ENCODE measurements at places on chromosomes 3 and 15.

- H3K36me3 ChIP-seq, result no peaks in the 10 kb centered on the region
- no peaks in the 10 kb centered on the region for H3K4me1 ChIP-seq
- no peaks in the 10 kb centered on the region for H3K27me3 ChIP-seq
- H3K27ac ChIP-seq, result no peak overlapping the region
- no peak for DNase-seq
- no peak overlapping the region for H3K4me3 ChIP-seq
Observed at GRCh38 chr3:101292027-101292426, 28.3 kb downstream of the IMPG2 start.

DNA sequence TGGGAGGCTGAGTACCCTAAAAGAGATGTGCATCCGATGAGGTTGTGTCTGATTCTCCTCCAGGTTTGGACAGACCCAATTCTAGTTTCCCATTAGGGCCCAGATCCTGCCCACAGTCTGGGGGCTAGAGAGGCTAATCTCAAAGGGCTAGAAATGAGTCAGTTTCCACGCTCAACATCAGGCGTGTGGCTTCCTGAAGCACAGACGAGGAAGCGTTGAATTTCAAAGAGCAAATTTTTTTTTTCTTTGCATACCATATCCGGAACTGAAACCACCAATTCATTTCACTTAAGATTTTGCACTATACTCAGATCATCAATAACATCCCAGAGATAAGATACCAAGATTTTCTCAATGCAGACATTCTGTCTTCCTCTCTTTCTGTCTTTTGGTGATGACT lies 173.8 kb upstream of the BCL6 start:
- H3K36me3 ChIP-seq, result no peaks in the 10 kb centered on the region
- H3K4me3 ChIP-seq, result no peak overlapping the region
- H3K27ac ChIP-seq, result no peak overlapping the region
- no peak for DNase-seq

- no peak overlapping the region for H3K27ac ChIP-seq
- H3K36me3 ChIP-seq, result no peaks in the 10 kb centered on the region
- DNase-seq, result no peak
- no peaks in the 10 kb centered on the region for H3K4me1 ChIP-seq
- no peaks in the 10 kb centered on the region for H3K27me3 ChIP-seq
- no peak overlapping the region for H3K4me3 ChIP-seq
Observed at GRCh38 chr3:11140030-11140712, 14.1 kb upstream of the HRH1 start.

DNA sequence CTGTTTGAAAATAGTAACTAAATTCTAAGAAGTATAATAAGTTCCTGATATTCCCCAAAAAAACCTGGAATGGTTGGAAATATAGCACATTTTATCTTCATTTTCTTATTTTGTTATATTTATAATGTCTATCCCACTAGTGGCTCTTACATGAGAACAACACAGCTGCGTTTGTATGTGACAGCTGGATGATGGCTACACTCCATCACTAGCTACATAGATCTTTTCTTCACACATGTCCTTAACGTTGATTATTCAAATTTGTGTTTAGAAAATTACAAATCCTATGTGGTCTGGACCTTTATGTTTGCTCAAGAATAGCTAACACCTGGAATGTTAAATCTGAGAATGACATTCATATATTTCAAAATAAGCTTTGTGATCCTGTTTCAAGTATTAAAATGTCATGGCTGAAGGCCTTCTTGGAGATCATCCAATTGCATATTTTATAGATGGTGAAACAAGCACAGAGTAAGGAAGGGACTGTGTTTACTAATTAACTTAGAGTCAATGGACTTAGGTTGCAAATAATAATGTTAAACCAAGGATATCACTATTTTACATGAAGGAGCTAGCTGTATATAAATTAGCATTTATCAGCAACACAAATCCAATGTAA lies 60.8 kb downstream of the ATP13A5 start:
- H3K4me1 ChIP-seq, result no peaks in the 10 kb centered on the region
- no peak for DNase-seq
- no peak overlapping the region for H3K4me3 ChIP-seq
- H3K36me3 ChIP-seq, result no peaks in the 10 kb centered on the region
- no peak overlapping the region for H3K27ac ChIP-seq
- H3K27me3 ChIP-seq, result no peaks in the 10 kb centered on the region

- H3K27me3 ChIP-seq, result no peaks in the 10 kb centered on the region
- no peak for DNase-seq
- H3K27ac ChIP-seq, result no peak overlapping the region
- no peak overlapping the region for H3K4me3 ChIP-seq
- H3K4me1 ChIP-seq, result no peaks in the 10 kb centered on the region
- no peaks in the 10 kb centered on the region for H3K36me3 ChIP-seq
Observed at GRCh38 chr3:110710156-110710555, 361.5 kb upstream of the NECTIN3 start.

DNA sequence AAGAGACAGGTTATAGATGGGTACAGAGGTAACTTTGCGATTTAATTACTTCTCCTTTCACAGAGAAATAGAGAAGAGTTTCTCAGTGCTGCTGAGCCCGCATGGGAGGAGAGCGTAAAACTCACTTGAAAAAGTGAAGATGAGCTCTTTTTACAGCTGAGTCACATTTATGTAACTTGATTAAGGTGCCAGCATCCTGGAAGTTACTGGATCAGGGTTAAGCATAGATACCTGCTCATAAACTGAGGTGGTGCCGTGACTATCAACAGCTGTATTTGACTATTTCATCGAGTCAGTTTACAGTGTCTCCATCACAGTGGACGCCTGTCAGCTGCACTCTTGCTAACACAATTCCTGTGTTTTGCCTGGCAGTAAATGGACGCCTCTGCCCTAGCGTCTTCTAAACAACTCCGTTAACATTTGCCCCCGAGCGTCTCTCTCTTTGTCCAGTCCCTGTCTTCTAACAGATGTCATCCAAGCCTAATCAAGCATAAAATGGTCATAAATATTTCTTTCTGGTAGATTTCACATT lies 414.6 kb downstream of the FOXP1 start:
- no peaks in the 10 kb centered on the region for H3K4me1 ChIP-seq
- DNase-seq, result no peak
- H3K4me3 ChIP-seq, result no peak overlapping the region
- H3K27me3 ChIP-seq, result no peaks in the 10 kb centered on the region
- H3K36me3 ChIP-seq, result no peaks in the 10 kb centered on the region

- no peak for DNase-seq
- H3K4me3 ChIP-seq, result no peak overlapping the region
- no peaks in the 10 kb centered on the region for H3K27me3 ChIP-seq
- no peaks in the 10 kb centered on the region for H3K4me1 ChIP-seq
Observed at GRCh38 chr3:102478160-102478559, 43.3 kb downstream of the ZPLD1 start.

- DNase-seq, result no peak
- no peaks in the 10 kb centered on the region for H3K36me3 ChIP-seq
- no peaks in the 10 kb centered on the region for H3K27me3 ChIP-seq
- H3K4me1 ChIP-seq, result peaks cover 3% of the 10 kb centered on the region
- no peak overlapping the region for H3K27ac ChIP-seq
Observed at GRCh38 chr3:156356537-156357363, 198.2 kb downstream of the SSR3 start.

- no peaks in the 10 kb centered on the region for H3K27me3 ChIP-seq
- DNase-seq, result no peak
- H3K4me3 ChIP-seq, result no peak overlapping the region
Observed at GRCh38 chr3:4547799-4548198, 54.7 kb downstream of the ITPR1 start.

- DNase-seq, result no peak
- no peaks in the 10 kb centered on the region for H3K27me3 ChIP-seq
- H3K4me3 ChIP-seq, result no peak overlapping the region
- H3K36me3 ChIP-seq, result no peaks in the 10 kb centered on the region
Observed at GRCh38 chr15:60315878-60316277, 81.9 kb downstream of the ANXA2 start.

- H3K4me1 ChIP-seq, result no peaks in the 10 kb centered on the region
- no peaks in the 10 kb centered on the region for H3K27me3 ChIP-seq
- no peak for DNase-seq
- no peak overlapping the region for H3K4me3 ChIP-seq
Observed at GRCh38 chr3:76198086-76198485, 412.7 kb upstream of the ZNF717 start.

DNA sequence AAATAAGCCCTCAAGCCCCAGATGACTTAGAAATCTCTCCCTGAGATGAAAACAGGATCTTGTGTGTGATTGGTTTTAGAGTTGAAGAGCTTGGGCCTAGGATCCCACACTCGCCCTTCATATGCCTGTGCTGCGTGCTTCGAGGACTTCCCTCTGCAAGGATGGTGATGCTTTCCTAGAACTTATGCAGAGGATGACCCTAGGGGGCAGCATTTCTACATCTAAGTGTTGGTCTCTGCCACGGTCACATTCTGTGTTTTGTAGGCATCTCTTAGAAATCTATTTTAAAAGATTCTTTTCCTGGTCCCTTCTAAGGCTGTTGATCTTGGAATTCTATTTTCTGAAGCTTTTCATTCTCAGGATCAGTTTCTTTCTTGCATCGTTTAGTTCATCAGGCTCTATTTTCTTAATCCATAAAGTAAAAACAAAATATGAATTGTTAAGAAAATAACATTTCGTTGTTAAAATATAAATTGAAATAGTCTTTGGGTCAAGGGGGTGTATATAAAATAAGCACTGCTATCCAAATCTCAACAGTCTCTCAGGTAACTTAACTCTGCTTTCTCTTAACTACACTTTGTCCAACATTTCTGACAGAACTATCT lies 45.7 kb downstream of the WDR76 start:
- no peak overlapping the region for H3K27ac ChIP-seq
- no peak overlapping the region for H3K4me3 ChIP-seq
- H3K4me1 ChIP-seq, result peaks cover 18% of the 10 kb centered on the region
- no peaks in the 10 kb centered on the region for H3K27me3 ChIP-seq
- DNase-seq, result peak; percentile 76
- peaks cover 48% of the 10 kb centered on the region for H3K36me3 ChIP-seq

DNA sequence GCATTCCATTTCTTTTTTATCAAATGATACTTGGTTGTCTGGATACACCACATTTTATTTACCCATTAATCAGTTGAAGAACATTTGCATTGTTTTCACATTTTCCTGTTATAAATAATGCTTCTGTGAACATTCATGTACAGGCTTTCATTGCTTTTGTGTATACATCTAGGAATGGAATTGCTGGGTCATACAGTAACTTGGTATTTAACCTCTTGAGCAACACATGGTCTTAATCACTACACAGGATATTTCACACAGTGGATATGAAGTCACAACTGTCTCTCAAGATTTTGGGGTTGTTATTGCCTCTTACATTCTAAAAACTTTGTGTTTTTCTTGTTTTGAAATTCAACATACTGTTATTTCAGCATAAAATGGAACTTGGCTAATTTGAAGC lies 48.2 kb downstream of the C3orf85 start:
- H3K27me3 ChIP-seq, result no peaks in the 10 kb centered on the region
- no peak for DNase-seq
- H3K27ac ChIP-seq, result no peak overlapping the region
- H3K4me1 ChIP-seq, result no peaks in the 10 kb centered on the region
- no peak overlapping the region for H3K4me3 ChIP-seq

- no peaks in the 10 kb centered on the region for H3K27me3 ChIP-seq
- H3K27ac ChIP-seq, result no peak overlapping the region
- peak; percentile 82 for DNase-seq
- no peaks in the 10 kb centered on the region for H3K4me1 ChIP-seq
- H3K36me3 ChIP-seq, result no peaks in the 10 kb centered on the region
Observed at GRCh38 chr3:170414202-170414663, 4.4 kb upstream of the CLDN11 start.

DNA sequence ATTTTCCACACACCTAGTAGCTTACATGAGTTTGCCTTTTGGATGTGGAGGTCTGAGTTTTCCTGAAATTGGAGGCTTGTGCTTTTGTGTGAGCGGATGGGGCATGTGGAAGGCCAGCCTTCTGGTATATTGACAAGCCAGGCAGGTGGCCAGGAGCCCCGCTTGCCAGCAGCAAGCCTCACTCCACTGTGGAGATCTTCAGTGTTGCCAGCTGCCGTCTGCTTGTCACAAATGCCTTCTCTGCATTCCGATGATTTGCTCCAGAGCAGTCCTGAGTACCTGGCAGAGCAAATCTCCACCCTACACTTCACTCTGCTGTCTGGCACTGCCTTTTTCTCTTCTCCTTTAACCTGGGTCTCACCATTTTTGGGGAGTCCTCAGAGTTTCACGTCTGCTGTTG lies 29.1 kb upstream of the CHST2 start:
- H3K27ac ChIP-seq, result no peak overlapping the region
- H3K4me3 ChIP-seq, result no peak overlapping the region
- no peaks in the 10 kb centered on the region for H3K27me3 ChIP-seq
- H3K36me3 ChIP-seq, result no peaks in the 10 kb centered on the region

GRCh38 chr3:185582236-185582635 lies 3.9 kb upstream of the SENP2 start:
- no peaks in the 10 kb centered on the region for H3K36me3 ChIP-seq
- no peak for DNase-seq
- peaks cover 11% of the 10 kb centered on the region for H3K4me1 ChIP-seq
- H3K4me3 ChIP-seq, result no peak overlapping the region

DNA sequence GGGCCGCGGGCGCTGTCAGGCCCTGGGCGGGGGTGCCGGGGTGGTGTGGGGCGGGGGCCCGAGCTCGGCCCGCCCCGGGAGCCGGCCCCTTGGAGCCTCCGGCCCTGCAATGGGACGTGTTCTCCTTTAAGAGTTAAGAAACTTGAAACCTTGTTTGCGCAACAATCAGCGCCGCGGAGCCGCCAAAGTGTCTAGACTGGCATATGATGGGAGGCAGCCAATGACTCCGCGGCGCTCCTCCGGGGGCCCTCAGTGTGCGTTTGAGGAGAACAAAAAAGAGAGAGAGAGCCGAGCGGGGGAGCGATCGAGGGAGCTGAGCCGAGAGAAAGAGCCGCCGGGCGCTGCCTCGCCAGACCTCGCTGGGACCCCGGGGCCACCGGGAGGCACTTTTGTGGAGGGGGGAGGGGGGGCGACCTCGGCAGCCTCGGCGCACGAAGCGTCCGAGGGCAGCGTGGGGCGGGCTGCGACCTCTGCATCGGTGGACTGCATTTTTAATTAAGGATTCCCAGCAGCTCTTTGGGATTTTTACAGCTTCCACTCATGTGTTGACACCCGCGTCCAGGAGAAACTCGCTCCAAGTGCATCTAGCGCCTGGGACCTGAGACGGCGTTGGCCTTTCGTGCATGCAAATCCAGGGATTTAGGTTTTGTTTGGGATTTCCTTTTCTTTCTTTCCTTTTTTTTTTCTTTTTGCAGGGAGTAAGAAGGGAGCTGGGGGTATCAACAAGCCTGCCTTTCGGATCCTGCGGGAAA lies at the start of gene SMAD6:
SMAD6 (plus strand) TSS at position 202 of the 752 bp plus-strand sequence. CDS start 1,023 bp downstream, outside the sequence.
- H3K27ac ChIP-seq, result peak within 1 kb of the TSS; percentile 82
- peaks cover 39% of the 10 kb centered on the region for H3K4me1 ChIP-seq
- DNase-seq, result peak; percentile 100
- no peaks in the 10 kb centered on the region for H3K36me3 ChIP-seq
- no peaks in the 10 kb centered on the region for H3K27me3 ChIP-seq

GRCh38 chr3:18556503-18557135 lies 131.5 kb upstream of the SATB1 start:
- H3K4me3 ChIP-seq, result no peak overlapping the region
- DNase-seq, result no peak
- H3K36me3 ChIP-seq, result no peaks in the 10 kb centered on the region
- H3K4me1 ChIP-seq, result no peaks in the 10 kb centered on the region
- no peaks in the 10 kb centered on the region for H3K27me3 ChIP-seq

Data from A673 (cell line).